Dermis blood vessel endothelial cell (primary cell): ENCODE measurements at places on chromosomes 2 and 18. TPM values are rescaled to one million over a fixed set of nuclear protein-coding genes. Genes with fewer than 3 reads are reported as not detected.

DNA sequence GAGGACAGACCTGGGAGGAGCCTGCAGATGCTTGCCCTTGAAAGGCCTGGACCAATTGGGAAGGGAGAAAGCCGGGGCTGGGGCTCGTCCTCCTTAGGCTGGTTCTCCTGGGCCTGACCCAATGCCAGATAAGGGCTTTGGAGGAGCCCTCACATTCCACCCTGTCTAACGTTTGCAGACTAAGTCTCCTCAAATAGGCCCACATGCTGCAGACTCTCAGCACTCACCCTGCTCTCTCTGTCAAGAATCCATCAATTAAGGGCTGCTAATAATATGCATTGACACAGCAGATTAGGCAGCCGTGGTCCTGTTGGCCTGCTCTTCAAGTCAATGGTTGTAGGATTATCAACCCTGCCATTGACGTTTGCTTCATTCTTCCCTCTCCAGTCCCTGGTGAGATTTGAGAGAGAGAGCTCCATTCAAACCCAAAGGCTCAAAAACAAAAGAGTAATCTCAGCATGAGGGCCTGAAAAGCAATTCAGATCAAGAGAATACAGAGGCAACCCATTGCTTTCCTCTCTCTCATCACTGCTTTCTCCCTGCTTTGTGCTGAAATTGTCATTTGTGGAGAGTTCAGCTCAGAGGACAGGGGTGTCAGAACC is 167.6 kb downstream of the INSIG2 start:
- no peak for DNase-seq

C2orf81 gene
- total RNA-seq, result 0.14 and 0.17 TPM in 2 replicates

GRCh38 chr2:231699006-231699405 is 9.3 kb upstream of the PTMA start:
- no peak for DNase-seq

DNA sequence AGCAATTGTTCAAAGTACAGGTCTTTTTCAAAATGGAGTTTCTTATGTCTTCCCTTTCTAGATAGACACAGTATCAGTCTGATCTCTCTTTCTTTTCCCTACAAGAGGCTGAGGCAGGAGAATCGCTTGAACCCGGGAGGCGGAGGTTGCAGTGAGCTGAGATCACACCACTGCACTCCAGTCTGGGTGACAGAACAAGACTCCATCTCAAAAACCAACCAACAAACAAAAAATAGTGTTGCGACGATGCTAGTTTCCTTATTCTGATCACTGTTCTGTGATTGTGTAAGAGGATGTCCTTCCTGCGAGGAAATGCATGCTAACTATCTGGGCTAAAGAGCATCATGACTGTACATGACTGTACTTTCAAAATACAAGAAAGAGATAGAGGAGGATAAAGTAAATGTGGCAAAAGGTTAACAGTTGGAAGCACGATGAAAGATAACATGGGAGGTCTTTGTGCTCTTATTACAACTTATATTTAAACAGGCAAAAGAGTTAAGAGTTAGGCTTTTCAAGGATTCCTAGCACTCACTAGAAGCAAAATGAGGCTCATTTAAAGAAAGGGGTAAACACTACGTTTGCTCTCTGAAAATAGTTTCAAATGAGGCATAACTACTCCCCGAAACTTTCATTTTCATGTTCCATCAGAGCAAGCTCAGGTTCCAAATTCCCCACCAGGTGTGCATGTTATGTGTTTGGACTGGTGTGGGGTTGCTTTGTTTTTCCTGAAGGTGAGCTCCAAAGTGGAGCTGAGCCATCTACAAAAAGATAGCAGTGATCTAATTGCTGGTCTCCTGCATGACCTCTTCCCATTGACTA is 23.8 kb downstream of the SOWAHC start:
- peak; percentile 20 for DNase-seq
